ENCODE measurements at places on chromosomes 2 and 18. TPM values are rescaled to one million over a fixed set of nuclear protein-coding genes. Genes with fewer than 3 reads are reported as not detected.

Gene ANKRD23
- 1.2 TPM for total RNA-seq

Gene MARCHF4
- total RNA-seq, result 1.5 TPM

Gene C2orf72
- total RNA-seq, result 0.17 TPM

Gene RBM44
- 0.58 TPM for total RNA-seq

Gene MEP1B
- 0.17 TPM for total RNA-seq

Gene FSHR
- not detected for total RNA-seq

Gene GPR39
- 1.3 TPM for total RNA-seq

Gene TNFAIP6
- 32.4 TPM for total RNA-seq

Gene PRKAG3
- 0.50 TPM for total RNA-seq

Gene GAL3ST2
- total RNA-seq, result not detected

Gene TEX44
- total RNA-seq, result not detected

Gene CABLES1
- total RNA-seq, result 35.7 TPM

Gene DSG4
- not detected for total RNA-seq

Gene GPR45
- total RNA-seq, result not detected

Gene VIT
- 2.3 TPM for total RNA-seq

Gene MYCN
- not detected for total RNA-seq

Gene KRTCAP3
- not detected for total RNA-seq

Gene INO80C
- 3.5 TPM for total RNA-seq

Gene RGPD4
- not detected for total RNA-seq

Gene SLC19A3
- total RNA-seq, result 0.29 TPM

Gene CPO
- 0.17 TPM for total RNA-seq

Gene SPATA3
- not detected for total RNA-seq
